ENCODE measurements at places on chromosomes 3 and 15. TPM values are rescaled to one million over a fixed set of nuclear protein-coding genes. Genes with fewer than 3 reads are reported as not detected.

NR2E3 gene
- total RNA-seq = 2.2 TPM

SAMD7 gene
- total RNA-seq = not detected

CPNE4 gene
- total RNA-seq = 1.5 TPM

SPTSSB gene
- total RNA-seq = 4.4 TPM

RLBP1 gene
- total RNA-seq = not detected

WDR72 gene
- 0.62 TPM for total RNA-seq

ZNF502 gene
- total RNA-seq = 10.5 TPM

RSRC1 gene
- 62.7 TPM for total RNA-seq

DNA sequence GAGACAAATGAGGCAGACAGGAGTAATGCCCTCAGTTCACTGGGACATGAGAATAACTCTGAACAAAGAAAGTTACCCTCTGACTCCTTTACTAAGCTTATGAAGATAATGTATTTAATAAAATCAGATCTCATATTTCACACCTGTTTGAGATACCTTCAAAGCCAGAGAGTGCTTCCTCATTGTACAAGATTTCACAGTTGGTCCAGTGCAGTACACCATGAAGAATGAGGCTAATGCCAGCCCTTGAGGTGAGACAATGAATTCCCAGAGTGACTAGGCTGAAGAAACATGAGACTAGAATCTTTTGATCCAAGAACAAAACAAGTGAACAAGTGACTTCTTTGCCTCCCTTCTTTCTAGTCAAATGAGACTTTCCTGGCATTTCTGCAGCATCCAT lies 1133.8 kb downstream of the TUSC7 start:
- DNase-seq = no peak

- DNase-seq = peak; percentile 31
Measured at GRCh38 chr15:82129761-82130160, 83.9 kb upstream of the MEX3B start.

DNA sequence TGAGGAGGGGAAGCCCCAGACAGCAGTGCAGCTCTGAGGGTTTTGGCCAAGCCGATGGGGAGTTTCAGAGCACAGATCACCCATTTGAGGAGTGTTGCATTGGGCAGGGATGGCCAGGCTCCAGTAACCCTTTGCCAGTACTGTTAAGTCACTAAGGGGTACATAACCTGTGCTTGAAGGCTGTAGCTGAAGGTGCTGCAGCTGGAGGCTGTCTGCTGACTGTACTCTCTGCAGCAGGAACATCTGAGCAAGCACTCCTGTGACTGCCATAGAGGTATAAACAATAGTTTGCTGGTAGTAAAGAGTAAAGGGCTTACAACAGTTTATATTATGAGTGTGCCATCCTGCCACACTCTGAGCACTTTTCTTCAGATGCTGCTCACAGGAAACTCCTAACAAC lies 297.8 kb downstream of the EPHA3 start:
- DNase-seq = no peak

DNA sequence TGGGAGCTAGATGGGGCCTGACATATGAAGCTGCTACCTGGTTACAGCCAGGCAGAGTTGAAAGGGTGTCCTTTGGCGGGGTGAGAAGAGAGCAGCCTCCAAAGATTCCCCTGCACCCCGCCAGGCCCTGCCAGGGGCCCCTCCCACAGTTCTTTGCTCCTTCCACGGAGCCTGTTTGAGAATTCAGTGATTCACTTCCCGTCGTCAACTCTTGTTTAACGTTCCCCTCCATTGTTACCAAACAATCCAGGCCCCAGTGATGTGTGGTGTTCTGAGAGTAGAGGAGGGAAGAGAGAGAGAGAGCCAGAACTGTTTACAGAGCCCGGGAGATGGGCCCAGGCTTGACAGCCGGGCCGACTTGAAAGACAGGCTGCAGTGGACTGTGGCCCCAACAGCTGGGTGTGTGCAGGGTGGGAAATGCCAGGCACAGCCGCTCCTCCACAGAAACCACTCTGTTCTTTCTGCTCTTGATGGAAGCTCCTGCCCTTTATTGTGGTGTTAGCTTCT lies 81.5 kb downstream of the SMAD3 start:
- peak; percentile 88 for DNase-seq

GRCh38 chr3:188104050-188104449 lies 49.9 kb upstream of the LPP start:
- DNase-seq = no peak

DNA sequence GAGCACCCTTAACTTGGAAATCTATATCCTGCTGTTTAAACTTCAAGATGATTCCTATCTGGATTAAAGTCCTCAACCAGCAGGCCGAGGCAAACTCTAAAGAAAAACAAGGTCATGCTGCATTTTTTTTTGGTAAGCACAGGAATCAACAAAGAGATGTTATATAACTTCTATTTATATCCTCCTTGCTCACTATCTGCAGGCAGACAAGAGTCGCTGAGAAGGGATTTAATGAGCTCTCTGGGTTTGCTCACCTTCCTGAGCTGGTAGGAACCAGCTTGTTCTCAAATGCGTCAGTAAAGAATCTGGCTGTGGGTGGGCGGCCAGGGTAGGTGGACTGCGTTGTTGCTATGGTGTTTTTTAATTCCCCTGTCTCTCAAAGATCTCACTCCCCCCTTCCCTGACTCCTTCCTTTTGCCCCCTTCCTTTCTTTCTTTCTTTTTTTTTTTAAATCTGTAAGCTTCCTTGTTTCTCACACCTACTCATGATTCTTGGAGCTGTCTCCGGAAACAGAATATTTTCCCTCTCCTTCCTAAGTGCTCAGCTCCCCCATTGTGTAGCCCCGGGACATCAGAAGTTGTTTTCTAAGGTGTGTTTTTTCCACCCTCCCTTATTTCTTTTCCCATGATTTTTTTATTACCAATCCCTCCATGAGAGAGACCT lies 228.8 kb upstream of the BHLHE40 start:
- peak; percentile 57 for DNase-seq

DNA sequence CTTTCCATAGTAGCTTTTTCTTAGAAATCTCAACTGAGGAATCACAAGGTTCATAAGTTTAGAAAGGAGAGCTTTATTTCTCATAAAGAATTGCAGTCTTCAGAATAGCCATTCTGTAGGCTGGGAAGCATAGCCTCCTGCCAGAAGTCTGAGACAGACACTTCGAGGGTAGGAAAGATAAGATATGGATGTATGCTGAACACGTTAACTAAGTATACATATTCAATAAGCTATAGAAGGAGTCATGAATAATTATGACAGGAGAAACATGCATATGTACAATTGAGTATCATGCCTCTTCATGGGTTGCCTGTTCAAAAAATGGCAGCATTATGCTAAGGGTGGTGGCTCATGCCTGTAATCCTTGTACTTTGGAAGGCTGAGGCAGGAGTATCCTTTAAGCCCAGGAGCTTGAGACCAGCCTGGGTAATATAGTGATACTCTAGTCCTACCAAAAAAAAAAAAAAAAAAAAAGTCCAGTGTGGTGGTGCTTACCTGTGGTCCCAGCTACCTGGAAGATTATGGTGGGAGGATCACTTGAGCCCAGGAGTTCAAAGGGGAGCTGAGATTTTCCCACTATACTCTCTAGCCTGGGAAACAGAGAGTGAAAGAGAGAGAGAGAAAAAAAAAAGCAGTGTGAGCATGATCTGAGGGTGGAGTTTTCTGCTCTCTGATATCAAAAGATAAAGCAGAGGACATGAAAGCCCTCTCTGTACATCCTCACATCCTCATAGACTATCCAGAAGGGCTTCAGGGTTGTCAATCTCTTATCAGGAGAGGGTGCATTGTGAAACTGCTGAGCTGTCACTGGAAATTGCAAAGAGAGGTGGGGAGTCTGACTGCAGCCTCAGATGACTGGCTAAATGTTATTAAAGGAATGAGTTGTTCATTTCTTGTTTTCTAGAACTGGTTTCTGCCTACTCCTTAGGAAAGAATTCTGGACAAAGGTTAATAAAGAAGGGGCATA lies 23.6 kb upstream of the CADPS start:
- no peak for DNase-seq

GRCh38 chr3:121817753-121818152 lies 17.1 kb downstream of the IQCB1 start:
- DNase-seq = no peak

- DNase-seq = peak; percentile 56
Measured at GRCh38 chr15:57640930-57641682, 49.4 kb downstream of the MYZAP start.

- peak; percentile 83 for DNase-seq
Measured at GRCh38 chr3:196186651-196187573, 24.3 kb downstream of the ZDHHC19 start.

DNA sequence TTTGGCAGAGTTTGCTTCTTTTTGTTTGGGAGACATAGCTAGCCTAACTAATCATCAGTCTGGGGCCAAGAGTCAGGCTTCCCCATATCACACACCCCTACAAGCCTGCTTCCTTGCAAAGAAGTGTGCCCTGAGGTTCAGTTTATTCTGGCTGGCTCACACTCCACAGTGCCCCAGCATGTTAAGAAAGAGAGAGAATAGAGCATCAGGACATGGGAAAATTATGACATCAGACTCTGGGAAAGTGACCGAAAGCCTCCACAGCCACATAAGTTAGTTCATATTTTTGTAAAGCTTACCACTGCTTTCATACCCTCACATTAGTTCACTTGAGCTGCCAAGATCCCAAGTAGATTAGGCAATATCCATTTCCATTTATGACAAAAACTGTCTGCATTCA lies 63.0 kb upstream of the CFAP161 start:
- DNase-seq = no peak

GRCh38 chr3:42508562-42508961 lies 6.1 kb downstream of the VIPR1 start:
- DNase-seq = no peak

DNA sequence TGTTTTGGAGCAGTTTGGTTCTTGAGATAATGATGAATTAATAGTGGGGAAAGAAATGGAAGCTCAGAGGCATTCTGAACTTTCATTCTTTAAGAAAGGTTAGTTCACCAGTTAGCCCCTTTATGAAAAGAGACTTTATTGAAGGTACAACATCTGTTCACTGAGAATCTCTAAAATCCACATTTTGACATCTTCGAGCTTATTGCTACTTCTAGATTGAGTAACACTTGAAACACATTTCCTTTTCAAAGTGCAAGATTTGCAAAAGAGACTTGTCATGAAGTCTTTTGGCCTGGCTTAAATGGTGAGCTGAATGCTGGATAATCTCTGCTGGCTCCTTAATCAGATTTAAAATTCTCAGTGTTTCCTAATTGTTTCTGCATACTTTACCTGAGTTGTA lies 42.3 kb downstream of the RAB8B start:
- DNase-seq = no peak

DNA sequence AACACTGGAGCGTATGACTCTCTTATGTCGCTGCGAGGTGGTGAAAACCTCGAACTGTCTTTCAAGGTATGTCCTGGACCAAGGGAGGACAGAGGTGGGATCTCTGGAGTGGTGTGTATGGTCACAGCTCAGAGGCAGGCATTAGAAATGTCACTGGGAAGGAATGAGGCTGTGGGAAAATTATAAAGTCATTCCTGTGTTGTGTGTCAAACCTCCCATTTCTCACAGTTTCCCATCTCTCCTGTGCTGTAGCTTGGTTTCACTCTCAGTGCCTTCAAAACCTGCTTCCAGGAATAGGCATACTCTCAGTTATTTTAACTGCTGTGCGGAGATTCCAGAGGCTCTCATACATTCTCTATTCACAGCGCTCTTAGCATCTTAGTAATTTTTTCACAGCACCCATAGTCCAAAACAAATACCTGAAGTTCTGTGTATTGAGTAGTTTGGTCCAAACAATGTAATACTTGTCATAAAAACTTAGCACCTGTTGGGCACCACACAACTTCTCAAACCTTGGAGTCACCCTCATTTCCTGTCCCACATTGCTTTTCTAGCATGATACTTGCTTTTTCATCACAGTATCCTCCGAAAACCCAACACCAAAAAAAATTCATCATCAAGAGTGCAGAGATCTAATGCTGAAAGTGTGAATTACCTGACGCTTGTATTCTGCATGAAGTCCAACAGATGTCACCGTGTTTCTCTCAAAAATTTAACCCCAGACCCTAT lies 36.9 kb downstream of the GALNT15 start:
- DNase-seq = no peak

- DNase-seq = peak; percentile 57
Measured at GRCh38 chr15:63043335-63044076, 959 bp downstream of the TPM1 start.

DNA sequence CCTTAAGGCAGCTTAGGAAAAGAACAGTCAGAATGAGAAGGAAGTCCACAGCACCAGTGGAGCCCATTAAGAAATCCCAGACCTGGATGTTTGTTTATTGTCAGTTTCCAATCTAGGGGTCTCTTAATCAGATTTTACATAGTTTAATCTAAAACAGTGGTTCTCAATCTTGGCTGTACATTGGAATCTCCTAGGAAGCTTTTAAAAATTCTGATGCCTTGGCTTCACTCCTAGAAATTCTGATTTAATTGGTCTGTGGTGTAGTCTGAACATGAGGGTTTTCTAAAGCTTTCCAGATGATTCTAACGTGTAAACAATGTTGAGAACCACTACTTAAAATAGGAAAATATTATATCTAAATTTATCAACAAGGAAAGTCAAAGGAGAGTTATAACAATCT lies 56.6 kb upstream of the SPRED1 start:
- DNase-seq = peak; percentile 63

DNA sequence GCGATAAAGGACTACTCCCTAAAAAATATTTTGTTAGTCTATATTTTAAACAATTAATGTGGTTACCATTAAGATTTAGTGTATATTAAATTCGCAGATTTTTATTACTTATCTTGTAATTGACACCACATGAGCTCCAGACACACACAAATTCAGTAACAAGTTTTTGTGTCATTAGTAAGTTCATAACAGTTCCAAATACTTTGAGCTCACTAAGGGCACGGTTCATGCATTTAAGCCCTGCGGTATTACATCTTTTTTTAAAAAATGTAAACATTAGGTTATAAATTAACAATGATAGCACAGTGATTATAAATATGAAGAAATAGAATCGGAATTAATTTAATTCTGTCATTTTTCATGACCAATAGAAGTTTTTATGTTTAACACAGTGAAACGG lies 317.3 kb downstream of the ZNF385D start:
- no peak for DNase-seq

GRCh38 chr15:22936577-22937472 lies 43.3 kb downstream of the CYFIP1 start:
- DNase-seq = no peak

GRCh38 chr3:192339214-192339613 lies 388.1 kb downstream of the FGF12 start:
- no peak for DNase-seq

DNA sequence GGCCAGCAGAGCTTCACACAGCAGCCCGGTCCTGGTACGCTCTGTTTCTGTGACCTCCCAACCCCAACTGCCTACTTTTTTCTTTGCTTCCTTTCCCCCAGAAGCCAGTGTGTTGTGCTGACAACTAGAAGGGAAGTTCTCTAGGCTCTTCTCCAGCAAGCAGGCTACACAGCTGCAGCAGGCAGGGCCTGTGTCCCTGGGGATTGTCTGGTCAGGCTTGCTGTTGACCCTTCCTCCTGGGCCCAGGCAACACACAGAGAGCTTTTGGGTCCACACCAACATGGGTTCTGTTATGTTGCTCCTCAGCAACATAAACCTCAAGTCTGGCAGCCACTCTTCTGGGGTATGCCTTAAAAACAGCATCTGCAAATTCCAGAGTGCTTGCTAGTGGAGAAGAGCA lies 36.2 kb upstream of the TSPAN3 start:
- DNase-seq = peak; percentile 77
